CD8-positive, alpha-beta T cell (primary cell): ENCODE measurements at places on chromosomes 12 and 14.

DNA sequence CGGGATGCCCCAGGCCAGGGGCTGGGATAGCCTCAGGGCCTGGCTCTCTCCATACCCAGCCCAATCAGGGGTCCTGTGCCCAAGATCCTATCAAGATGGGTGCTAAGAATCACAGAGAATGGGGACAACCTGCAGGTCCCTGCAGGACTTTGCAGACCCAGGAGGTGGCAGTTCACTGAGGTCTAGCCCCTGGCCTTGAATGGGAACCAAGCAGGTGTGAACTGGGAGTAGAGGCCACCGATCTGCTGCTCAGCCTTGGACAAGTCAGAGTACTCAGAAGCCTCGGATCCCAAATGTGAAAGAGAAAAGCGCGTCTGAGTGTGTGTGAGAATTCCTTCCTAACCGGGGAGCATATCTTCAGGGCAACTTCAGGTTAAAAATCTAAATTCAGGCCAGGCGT lies 76.2 kb downstream of the ARL6IP4 start:
- no peak for DNase-seq

DNA sequence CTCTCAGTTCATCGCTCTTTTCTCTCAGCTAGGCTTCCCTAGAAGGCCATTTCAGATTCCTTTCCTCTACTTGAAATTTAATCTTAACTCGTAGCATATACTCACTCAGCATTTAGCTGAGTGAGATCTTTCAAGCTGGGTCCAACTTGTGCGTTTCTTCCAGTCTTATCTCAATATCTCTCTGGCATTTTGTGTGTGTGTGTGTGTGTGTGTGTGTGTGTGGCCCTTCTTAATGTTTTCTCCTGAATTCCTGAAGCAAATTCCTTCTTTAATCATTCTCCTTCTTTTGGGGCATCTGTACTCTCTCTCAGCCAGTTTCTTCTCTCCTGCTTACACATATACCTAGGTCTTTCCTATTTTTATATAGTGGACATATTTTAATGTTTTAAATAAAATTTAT lies 129.1 kb downstream of the KITLG start:
- no peak for DNase-seq

GRCh38 chr12:531951-532585 lies 72.3 kb downstream of the B4GALNT3 start:
- DNase-seq: no peak

- no peak for DNase-seq
Observed at GRCh38 chr14:96104469-96105057, 65.4 kb downstream of the C14orf132 start.

DNA sequence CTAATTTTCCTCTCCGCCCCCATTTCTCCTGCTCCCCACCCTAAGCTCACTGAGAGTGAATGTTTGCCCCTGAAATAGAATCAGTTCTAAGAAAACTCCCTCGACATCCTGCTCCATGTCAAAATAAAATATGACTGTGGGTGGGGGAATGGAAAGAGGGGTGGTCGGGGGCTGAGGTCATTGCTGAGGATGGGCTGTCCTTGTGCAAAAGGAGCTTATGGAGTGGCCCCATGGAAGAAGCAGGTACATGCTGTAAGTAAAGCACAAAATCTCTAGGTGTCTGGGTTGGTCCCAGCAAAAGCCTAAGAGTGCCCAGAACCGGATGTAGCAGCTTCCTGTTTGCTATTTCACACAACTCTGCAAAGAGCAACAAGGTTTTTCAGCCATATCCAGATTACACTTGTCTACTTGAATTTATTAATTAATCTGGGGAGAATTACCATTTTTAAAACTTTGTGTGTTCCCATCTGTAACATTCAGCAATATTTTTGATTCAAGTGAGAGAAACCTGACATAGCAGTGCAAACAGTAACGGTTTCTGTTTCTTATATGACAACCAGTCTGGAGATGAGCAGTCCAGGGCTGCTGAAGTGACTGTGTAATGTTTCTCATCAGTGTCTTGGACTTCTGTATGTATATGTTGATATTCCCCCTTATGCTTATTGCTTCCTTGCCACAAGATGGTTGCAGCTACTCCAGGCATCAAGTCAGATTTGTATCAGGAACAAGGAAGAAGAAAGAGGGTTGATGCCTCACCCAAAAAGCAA lies 40.4 kb upstream of the GZMB start:
- peak; percentile 20 for DNase-seq

DNA sequence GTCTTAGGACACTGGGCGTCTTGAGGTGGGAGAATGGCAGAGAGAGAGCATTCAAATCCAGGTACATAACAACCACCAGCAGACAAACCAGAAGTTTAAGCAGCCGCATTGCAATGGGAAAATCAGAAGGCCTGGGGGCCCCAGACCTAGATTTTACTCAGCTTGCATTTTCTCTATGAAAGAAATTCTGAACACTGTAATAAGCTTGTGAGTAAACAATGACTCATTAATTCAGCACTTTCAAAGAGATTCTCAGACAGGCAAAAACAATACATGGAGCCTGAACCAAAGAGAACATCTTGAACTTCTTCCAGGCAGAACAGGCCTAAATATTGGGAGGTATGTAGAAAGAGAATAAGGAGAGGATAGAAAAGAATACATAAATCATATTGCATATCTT lies 69.8 kb upstream of the IFNG-AS1 start:
- DNase-seq: no peak

- DNase-seq: no peak
Observed at GRCh38 chr12:65263777-65264176, 14.7 kb upstream of the MSRB3 start.

DNA sequence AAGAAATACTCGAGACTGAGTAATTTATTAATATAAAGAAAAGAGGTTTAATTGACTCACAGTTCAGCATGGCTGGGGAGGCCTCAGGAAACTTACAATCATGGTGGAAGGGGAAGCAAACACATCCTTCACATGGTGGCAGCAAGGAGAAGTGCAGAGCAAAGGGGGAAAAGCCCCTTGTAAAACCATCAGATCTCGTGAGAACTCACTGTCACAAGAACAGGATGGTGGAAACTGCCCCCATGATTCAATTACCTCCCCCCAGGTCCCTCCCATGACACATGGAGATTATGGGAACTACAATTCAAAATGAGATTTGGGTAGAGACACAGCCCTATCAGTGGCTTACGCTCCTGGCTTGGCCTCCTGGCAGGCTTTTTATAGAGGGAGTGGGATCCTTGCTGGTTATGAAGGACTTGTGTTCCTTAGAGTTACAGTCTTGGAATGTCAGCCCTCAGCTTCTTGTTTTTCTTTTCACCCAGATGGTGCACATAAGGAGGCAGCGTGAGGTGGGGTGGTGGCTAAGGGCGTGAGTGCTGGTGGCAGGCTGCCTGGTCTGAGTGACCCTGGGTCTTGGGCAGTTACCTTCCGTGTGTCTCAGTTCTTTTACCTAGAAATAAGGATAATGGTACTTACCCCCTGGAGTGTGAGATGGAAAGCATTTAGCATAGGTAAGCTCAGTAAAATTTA lies 25.7 kb downstream of the TRAF3 start:
- no peak for DNase-seq

- DNase-seq: no peak
Observed at GRCh38 chr12:1838205-1838993, 18.0 kb downstream of the LRTM2 start.

- no peak for DNase-seq
Observed at GRCh38 chr12:70306676-70307075, 59.4 kb upstream of the KCNMB4 start.

GRCh38 chr12:15540005-15540404 lies 217.7 kb downstream of the PTPRO start:
- no peak for DNase-seq

DNA sequence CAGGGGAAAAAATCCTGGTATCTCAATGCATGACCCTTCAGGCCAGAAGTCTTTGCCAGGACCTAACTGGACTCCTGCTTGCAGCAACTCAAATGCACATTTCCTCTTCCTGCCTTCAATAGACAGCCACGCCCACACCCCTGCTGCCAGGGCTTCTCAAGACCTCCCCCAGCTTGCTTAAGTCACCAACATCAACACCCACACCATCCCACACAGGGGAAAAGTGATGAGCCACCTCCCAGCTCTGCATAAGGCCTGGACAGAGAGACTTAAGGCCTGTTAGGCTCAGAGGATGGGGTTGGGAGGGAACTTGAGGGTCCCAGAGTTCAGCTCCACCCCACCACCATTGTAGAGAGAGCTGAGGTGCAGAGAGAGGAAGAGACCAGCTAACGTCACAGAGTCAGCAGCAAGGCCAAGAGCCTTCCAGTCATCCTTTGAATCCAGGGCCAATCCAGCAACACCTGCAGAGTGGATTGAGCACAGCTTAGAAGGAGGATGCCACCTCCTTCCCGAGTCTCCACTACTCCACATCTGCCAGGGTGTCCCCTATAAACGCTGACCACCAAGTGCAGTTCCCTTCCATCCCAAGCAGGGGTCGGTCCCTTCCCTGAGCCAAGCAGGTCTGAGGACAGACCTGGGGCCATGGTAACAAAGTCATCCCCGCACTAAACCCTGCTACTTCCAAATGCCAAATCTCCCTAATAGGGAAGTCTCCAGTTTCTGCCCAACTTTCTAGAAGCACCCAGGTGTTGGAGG lies 50.0 kb downstream of the KDM2B start:
- DNase-seq: peak; percentile 80

GRCh38 chr14:54686219-54686870 lies 119.4 kb downstream of the SAMD4A start:
- no peak for DNase-seq

DNA sequence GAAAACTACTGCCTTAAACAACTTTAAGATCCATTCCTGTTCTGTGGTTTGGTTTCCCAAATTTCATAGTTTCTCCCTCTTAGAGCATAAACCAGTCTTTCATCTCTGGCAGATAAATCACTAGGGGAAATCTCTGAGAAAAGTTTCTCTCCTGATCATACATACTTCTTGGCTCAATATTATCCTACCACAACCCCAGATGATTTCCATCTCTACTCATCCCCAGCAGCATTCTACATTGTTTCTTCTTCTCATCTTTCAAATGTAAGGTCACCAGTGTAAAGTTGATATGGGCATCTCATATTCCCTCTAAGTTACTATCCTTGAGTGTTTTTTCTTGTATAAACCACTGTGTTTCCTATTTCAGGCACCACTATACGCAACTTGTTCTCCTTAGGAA lies 45.9 kb upstream of the PLEKHG7 start:
- DNase-seq: no peak

DNA sequence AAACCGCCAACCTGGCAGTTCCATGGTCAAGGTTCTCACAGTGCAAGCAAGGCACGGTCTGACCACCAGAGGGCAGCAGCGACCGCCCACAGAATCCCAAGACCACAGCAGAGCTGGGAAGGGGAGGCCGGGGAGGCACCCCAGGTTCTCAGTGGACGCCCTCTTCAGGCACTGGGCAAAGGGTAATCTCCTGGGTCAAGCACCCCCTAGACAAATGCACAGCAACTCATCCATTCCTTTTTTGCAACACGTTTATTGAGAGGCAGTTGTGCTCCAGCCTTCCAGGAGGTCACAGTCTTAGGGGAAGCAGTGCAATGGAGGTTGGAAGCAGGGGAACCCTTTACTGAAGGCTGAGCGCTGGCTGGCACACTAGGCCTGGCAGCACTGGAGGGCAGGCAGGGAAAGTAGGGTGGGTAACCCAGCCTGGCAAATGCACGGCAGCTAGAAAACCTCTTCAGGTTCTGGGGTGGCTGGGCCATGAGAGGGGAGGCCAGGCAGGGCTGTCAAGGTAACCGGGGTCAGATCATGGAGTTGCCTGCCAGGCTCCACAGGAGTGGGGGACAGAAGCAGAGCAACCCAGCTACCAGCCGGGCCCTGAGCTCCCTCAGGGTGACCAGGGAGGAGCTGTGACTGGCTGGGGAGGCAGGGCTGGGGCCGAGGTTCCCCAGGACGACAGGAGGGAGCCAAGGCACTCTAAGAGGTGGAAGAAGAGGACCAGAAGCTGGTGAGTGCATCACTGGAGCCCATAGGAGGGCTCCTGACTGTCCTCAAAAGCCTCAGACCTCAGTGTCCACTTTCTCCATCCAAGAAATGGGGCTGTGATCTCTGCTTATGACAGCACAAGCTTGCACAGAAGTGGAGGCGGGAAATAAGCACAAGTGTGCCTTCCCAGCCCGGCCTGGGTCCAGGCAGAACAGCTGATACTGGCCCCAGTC lies 1.8 kb upstream of the RHOF start:
- peak; percentile 75 for DNase-seq

DNA sequence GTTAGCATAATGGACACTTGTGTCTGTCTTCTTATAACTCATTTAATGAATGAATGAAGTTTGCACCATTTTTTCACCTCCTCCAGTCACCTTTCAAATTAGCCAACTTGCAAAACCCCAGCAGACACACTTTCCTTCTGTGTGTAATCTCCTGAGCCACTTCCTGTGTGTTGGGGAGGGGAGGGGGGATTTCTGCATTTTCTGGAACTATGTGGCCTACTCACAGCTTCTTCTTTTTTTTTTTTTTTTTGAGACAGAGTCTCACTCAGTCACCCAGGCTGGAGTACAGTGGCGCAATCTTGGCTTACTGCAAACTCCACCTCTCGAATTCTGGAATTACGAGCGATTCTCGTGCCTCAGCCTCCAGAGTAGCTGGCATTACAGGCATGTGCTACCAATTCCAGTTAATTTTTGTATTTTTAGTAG lies 4.1 kb upstream of the SERPINA1 start:
- no peak for DNase-seq

DNA sequence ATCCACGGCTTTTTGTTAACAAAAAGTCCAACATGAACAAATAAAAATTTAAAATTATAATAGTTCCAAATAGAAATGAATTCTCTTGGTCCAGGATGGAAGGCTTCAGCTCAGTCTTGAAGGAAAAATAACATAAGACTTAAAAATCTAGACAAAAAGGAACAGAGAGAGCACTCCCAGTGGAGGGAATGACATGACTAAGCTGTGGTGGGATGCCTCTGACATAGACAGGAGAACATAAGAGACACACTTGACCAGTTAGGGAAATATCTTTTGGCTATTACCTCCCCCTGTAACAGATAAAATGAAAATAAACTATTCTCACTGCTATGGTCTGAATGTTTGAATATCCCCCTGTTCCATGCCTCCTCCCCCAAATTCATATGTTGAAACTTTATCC lies 106.8 kb downstream of the BBS10 start:
- DNase-seq: no peak

DNA sequence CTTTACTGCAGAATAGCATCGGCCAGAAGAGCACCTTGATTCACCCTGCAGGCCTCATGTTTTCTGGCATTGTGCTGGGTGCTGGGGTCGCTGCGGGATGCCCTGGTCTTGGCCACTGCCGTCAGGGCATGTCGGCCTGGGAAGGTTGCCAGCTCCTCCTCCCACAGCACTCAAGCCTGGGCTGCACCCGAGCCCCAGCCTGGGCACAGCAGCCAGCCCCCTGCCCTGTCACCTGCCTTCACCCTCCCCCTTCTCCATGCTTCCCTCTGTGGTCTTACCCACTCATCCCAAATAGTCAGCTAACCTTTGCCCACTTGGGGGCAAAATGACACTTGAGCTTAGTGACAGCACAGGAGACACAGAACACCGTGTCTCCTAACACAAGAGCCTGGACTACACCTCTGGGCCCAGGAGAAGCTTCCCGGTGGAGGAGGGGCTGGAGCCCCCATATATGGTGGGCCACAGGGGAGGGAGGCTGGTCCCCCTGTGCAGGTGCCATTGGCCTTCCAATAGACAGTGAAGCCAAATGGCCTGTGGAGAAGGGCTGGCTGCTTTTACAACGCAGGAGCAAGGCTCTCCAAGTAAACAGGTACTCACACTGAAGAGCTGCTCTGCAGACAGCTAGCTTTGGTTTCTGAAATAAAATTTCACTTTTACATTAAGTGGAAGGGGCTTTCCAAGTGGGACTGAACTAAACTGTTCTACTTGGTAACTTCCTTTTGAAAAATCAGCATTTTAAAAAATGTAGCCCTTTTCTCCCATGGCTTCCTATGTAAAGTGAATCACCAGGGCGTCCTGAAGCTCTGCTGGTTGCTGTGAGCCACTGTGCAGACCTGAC lies 51.2 kb upstream of the AMN start:
- no peak for DNase-seq

GRCh38 chr12:1444142-1444516 lies 150.3 kb downstream of the FBXL14 start:
- DNase-seq: no peak
